ENCODE measurements at places on chromosomes 1 and 21.
A peak's percentile ranks its signal among the peaks of the same experiment; 100 is the strongest.

- H3K4me3 ChIP-seq: no peak overlapping the region
- H3K27ac ChIP-seq: no peak overlapping the region
- H3K36me3 ChIP-seq: no peaks in the 10 kb centered on the region
- no peaks in the 10 kb centered on the region for H3K4me1 ChIP-seq
Measured at GRCh38 chr1:207031632-207032264, 808 bp downstream of the C1orf116 start.

DNA sequence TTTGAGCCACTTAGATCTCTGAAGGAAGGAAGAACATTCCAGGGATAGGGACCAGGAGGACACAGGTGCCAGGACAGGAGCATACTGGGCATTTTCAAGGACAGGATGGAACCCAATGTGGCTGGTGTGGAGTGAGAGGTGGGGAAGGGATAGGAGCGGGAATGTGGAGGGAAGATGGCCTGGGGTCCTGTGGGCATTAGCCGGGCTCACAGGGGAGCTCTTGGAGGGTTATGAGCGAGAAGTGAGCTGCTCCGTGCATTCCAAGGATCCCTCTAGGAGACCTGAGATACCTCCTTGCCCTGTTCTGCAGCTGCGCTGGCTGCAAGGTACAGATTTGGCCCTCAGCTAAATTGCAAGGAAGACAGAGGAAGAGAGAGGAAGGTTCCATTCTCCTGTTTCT lies 87.5 kb downstream of the IER5 start:
- H3K4me1 ChIP-seq: peaks cover 12% of the 10 kb centered on the region
- H3K27me3 ChIP-seq: no peaks in the 10 kb centered on the region
- DNase-seq: no peak
- no peaks in the 10 kb centered on the region for H3K36me3 ChIP-seq

- no peak for DNase-seq
- no peak overlapping the region for H3K4me3 ChIP-seq
- peaks cover 31% of the 10 kb centered on the region for H3K4me1 ChIP-seq
- no peaks in the 10 kb centered on the region for H3K27me3 ChIP-seq
- H3K27ac ChIP-seq: peak overlapping the region; percentile 5
- peaks cover 82% of the 10 kb centered on the region for H3K36me3 ChIP-seq
Measured at GRCh38 chr1:116394270-116394669, 21.2 kb downstream of the ATP1A1 start.

DNA sequence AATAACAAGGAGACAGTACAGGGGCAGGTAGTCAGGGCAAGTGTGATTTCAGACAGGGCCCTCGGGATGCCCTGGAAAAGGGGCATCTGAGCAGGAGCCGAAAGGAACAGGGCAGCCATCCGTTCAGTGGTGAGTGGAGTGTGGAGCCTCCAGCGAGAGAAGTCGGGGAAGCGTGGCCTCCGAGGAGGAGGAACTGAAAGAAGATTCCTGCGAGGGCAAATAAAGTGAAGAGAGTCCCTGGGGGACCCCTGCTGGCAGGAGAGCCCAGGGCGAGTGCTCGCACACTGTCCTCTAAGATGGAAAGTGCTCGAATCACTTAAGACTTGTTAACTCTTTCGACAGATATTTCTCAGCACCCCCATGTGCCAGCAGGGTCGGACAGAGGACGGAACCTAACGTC lies 3.5 kb upstream of the UTS2 start:
- no peaks in the 10 kb centered on the region for H3K36me3 ChIP-seq
- no peak overlapping the region for H3K4me3 ChIP-seq
- peaks cover 2% of the 10 kb centered on the region for H3K4me1 ChIP-seq
- H3K27me3 ChIP-seq: peaks cover 5% of the 10 kb centered on the region
- no peak for DNase-seq
- no peak overlapping the region for H3K27ac ChIP-seq

GRCh38 chr1:66575739-66576138 lies 41.8 kb downstream of the SGIP1 start:
- no peaks in the 10 kb centered on the region for H3K4me1 ChIP-seq
- no peaks in the 10 kb centered on the region for H3K36me3 ChIP-seq
- DNase-seq: no peak
- H3K27ac ChIP-seq: no peak overlapping the region
- peaks cover 15% of the 10 kb centered on the region for H3K27me3 ChIP-seq
- H3K4me3 ChIP-seq: no peak overlapping the region

GRCh38 chr1:85059563-85059962 lies 11.3 kb upstream of the MCOLN3 start:
- H3K27ac ChIP-seq: no peak overlapping the region
- H3K4me1 ChIP-seq: peaks cover 12% of the 10 kb centered on the region
- no peak for DNase-seq
- H3K4me3 ChIP-seq: no peak overlapping the region
- no peaks in the 10 kb centered on the region for H3K36me3 ChIP-seq
- H3K27me3 ChIP-seq: peaks cover 10% of the 10 kb centered on the region

DNA sequence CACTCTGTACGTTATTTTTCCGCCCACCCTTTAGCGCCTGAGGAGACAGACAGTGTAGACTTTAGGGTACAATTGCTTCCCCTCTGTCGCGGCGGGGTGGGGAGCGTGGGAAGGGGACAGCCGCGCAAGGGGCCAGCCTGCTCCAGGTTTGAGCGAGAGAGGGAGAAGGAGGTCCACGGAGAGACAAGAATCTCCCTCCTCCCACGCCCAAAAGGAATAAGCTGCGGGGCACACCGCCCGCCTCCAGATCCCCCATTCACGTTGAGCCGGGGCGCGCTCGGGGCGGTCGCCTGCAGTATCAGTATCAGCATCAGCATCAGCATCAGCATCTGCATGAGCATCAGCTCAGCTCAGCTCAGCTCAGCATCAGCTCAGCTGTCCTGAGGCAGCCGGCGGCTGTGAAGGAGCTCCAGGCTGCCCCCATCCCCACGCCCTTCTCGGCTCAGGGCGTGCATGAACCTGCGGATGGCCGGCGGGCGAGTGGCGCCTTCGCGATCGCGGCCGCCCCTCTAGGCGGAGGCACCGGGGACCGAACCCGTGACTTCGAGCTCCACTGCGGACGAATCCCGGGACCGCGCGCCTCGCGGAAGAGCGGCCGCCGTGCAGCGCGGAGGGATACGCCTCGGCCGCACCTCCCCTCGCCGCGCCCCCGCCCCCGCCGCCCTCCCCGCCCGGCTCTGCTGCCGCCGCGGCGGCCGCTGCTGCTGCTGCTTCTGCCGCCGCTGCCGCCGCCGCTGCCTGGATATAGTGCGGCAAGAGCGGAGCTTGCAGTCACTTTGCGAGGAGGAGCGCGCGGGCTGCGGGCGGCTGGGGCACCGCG lies at the start of gene NCAM2:
Gene NCAM2 (plus strand): TSS at position 774 of the 820 bp plus-strand sequence.
- no peak within 1 kb of the TSS for H3K27ac ChIP-seq
- peak; percentile 67 for DNase-seq
- no peaks in the 10 kb centered on the region for H3K36me3 ChIP-seq
